ENCODE measurements at places on chromosomes 4 and X. TPM values are rescaled to one million over a fixed set of nuclear protein-coding genes. Genes with fewer than 3 reads are reported as not detected.

SPANXC gene
- polyA plus RNA-seq: not detected

SH3D19 gene
- polyA plus RNA-seq: 31.4 TPM

GUCY1A1 gene
- 81.1 TPM for polyA plus RNA-seq

DMRTC1 gene
- 0.30 TPM for polyA plus RNA-seq

TMPRSS11D gene
- 0.11 TPM for polyA plus RNA-seq

F8A1 gene
- 8.5 TPM for polyA plus RNA-seq

PAPSS1 gene
- polyA plus RNA-seq: 82.9 TPM

CYP2U1 gene
- 4.4 TPM for polyA plus RNA-seq

TMPRSS11B gene
- 0.04 TPM for polyA plus RNA-seq

OPHN1 gene
- polyA plus RNA-seq: 11.3 TPM

UPF3B gene
- polyA plus RNA-seq: 34.9 TPM

ATP11C gene
- polyA plus RNA-seq: 47.3 TPM

ZNF718 gene
- polyA plus RNA-seq: 21.0 TPM

SYAP1 gene
- polyA plus RNA-seq: 43.5 TPM

SMARCA1 gene
- polyA plus RNA-seq: 109 TPM

FOXR2 gene
- not detected for polyA plus RNA-seq

HMGN5 gene
- 48.6 TPM for polyA plus RNA-seq

IL15 gene
- 1.8 TPM for polyA plus RNA-seq

DRD5 gene
- 0.76 TPM for polyA plus RNA-seq

NPFFR2 gene
- polyA plus RNA-seq: 1.7 TPM

SGCB gene
- polyA plus RNA-seq: 46.2 TPM

ZCCHC18 gene
- 4.3 TPM for polyA plus RNA-seq

GABRB1 gene
- 0.67 TPM for polyA plus RNA-seq

ZBTB49 gene
- 10.8 TPM for polyA plus RNA-seq

SPON2 gene
- 5.0 TPM for polyA plus RNA-seq

DNAAF6 gene
- 0.06 TPM for polyA plus RNA-seq

S100P gene
- polyA plus RNA-seq: 5.4 TPM

CFAP47 gene
- polyA plus RNA-seq: 0.75 TPM

CSAG2 gene
- not detected for polyA plus RNA-seq

GASK1B gene
- 27.2 TPM for polyA plus RNA-seq

PCDH18 gene
- 156 TPM for polyA plus RNA-seq

PAGE2B gene
- not detected for polyA plus RNA-seq

All from renal cortex interstitium (tissue), 15 donors.